ENCODE measurements at places on chromosomes 7 and 10.

GRCh38 chr10:18308600-18308999 lies 168.4 kb downstream of the CACNB2 start:
- no peak for DNase-seq

- no peak for DNase-seq
Measured at GRCh38 chr10:133099571-133099970, 11.8 kb downstream of the ADGRA1 start.

DNA sequence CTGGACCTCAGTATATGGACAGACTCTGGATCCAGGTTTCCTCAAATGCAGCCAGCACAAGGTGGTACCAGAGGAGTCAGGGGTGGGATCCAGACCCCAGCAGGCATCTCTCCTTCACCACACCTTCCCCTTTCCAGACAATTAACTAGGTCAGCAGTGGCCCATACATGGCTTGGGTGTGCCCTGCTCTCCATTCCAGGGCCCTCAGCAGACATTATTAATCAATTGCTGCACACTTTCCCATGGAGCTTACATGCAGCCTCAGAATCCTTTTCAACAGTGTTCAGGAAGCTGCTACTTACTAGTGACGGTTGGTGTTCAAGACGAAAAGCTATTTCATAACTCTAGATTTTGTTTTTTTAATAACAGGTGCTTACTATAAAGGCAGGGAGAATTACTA lies 6.0 kb downstream of the COL13A1 start:
- peak; percentile 42 for DNase-seq

- DNase-seq = no peak
Measured at GRCh38 chr10:34981844-34982243, 108.3 kb downstream of the CUL2 start.

Data from astrocyte of the spinal cord (primary cell).